A549 treated with AZD2906 at 1 μM for 4 hours (cell line): ENCODE measurements at places on chromosomes 6 and 20. TPM values are rescaled to one million over a fixed set of nuclear protein-coding genes. Genes with fewer than 3 reads are reported as not detected.

Gene TRIM31
- total RNA-seq = 0.58 to 0.82 TPM (median 0.72 TPM) in 5 replicates

Gene COX7A2
- total RNA-seq = 250 to 306 TPM (median 267 TPM) in 5 replicates

Gene RHAG
- 0.05 to 0.06 TPM in 2 of 5 replicates, not detected in the others for total RNA-seq

Gene LIN28B
- total RNA-seq = 1.0 to 1.4 TPM (median 1.3 TPM) in 5 replicates

Gene RUNX2
- total RNA-seq = 1.1 to 1.5 TPM (median 1.3 TPM) in 5 replicates
